ENCODE measurements at places on chromosomes 3 and 15.

GRCh38 chr15:40368719-40369473 lies 10.9 kb downstream of the DISP2 start:
- no peak for DNase-seq

DNA sequence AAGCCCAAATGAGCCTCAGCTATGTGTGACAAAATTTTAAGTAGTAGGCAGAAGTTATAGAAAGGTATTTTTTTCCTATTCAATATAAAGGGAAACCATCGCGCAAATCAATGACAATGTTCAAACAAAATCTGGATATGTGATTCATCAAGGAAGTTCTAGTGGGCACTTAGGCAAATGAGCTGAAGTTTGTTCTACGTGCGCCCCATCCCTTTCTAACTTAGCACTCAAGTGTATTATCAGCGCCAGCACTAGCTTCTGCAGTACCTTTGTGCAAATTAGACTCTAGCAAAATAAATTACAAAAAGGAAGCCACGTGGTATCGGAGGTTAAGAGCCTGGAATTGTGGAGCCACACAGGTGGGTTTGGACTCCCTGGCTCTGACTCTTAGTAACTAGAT lies 91.1 kb downstream of the TBL1XR1 start:
- DNase-seq = no peak

GRCh38 chr3:29565236-29565635 lies 284.4 kb downstream of the RBMS3 start:
- DNase-seq = no peak

GRCh38 chr15:90890839-90891238 lies 6.5 kb downstream of the FES start:
- no peak for DNase-seq

DNA sequence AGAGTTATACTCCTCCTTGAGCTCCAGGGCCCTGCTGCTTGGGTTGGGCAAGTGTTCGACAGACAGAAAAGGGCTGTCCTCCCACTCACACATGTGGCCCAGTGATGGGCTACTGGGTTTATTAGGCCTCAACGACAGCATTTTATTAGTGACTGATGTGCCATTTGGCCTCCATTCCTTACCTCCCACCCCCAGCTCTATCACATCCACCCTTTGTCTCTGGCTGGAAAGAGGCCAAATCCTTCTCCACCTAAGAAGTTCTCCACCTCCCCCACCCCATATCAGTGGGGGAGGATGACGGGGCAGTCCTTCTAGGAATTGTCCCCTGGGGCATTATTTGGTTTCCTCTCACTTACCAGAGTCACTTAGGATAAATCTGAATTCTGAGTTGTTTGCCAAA lies 57.1 kb upstream of the WNT5A start:
- no peak for DNase-seq

DNA sequence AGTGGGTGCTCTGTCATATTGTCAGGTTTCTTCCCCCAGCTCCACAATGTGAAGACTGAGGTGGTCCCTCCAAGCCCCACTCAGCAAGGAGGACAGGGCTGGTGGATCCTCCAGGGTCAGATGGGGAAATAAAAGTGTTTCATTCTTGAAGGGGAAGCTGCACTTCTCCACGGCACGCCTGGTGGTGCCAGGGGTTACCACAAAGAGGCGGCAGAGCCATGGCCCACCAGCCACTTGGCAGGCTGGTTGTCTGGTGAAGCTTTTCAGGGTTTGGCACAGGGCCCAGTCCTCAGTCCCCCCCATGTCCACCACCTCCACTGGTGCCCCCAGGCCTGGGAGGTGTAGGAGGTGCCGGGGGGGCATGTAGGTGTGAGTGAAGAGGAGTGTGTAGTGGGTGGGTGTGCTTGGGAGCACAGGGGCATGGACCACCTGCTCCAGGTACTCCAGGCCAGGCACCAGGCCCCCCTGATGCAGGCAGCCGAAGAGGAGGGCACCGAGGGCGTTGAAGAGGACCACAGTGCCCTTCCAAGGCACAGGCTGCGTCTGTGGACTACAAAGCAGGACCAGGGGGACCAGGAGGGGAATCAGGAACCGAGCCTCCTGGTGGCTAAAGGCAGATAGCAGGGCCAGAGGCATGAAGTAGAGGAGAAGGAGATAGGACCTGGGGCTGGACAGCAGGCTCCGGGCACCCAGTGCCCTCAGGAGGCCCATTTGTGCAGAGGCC lies 5.0 kb upstream of the NCBP2 start:
- no peak for DNase-seq

DNA sequence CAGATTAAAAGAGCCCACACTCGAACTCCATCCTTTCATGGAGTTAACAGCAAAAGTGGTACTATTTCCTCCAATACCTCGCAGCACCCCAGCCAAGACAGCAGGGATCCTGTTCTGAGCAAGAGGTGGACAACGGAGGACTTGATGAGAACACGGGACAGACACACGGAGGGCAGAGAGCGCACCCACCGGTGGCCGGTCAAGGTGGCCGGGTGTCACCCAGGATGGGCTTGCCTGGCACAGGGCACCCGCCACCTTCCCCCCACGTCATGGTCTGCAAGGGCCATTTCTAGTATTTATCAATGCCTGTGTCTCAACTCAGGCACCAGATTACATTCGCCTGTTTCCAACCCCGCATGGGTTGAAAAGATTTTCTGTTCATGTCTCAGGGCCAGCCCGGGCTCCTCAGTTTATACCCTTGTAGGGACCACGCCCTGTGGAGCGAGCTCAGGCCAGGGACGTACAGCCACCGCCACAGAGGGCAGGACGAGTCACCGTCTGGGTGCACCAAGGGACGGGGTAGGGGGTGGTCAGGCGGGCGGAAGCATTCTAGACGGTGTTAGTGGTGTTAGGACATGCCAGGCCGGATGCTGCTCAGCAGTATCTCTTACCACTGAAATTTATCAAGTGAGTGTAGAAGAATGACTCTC lies 64.2 kb downstream of the CYFIP1 start:
- no peak for DNase-seq

- no peak for DNase-seq
Observed at GRCh38 chr15:93270937-93271467, 182.0 kb upstream of the RGMA start.

GRCh38 chr3:185207931-185208746 lies 45.7 kb downstream of the EHHADH start:
- no peak for DNase-seq

All from stimulated activated CD4-positive, alpha-beta T cell treated with anti-CD3 and anti-CD28 coated beads, Interleukin-12 subunit alpha, Interleukin-12 subunit beta, amount 100 ng/mL, for 48 hours (primary cell).